ENCODE measurements at places on chromosomes 7 and 10.

DNA sequence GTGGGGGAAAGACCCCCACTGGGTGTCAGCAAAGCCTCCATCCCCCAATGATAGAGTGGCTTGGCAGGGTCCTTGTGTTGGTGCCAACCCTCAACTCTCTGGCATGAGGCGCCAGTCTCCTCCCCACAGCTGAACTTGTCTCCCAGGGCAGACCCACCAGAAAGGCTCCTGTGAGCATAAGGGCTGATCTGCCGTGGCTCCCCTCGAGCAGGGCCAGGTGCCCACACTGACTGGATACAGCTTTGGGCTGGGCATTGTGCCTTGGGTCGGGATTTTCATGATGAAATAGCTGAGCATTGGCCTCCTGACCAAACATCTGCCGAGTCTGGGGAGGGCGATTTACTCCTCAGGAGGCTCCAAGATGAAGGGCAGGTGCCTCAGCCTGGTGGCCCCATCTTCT lies 68.1 kb upstream of the NPTX2 start:
- no peak for DNase-seq

DNA sequence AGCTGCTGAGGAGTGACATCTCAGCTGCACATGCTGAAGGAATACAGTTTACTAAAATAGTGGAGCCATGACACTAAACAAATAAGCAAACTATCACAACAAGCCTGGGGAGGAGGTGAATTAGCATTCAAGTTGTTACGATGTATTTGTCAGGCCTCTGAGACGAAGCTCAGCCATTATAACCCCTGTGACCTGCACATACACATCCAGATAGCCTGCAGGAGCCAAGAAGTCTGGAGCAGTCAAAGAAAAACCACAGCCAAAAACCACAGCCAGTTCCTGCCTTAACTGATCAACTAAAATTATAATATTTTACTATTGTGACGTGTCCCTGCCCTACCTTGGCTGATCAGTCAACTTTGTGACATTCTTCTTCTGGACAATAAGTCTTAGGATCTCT lies 68.6 kb downstream of the NSUN6 start:
- no peak for DNase-seq

DNA sequence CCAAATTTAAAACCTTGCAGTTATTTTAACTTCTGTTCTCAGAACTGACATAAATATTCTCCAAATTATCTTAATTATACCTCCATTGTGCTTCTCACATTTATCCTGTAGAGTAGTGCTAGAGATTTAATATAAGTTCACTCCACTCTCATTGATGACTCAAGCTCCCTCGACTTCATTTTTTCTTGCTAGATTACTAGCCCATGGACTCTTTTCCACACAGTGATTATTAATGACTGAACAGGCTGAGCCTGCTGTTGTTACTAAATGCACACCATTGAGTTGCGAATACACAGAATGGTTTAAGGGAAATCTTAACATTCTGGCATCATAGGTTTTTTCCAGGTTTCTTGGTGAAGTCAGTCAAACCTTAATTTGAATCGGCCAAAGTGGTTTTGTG lies 179.5 kb upstream of the AKR1E2 start:
- peak; percentile 30 for DNase-seq

DNA sequence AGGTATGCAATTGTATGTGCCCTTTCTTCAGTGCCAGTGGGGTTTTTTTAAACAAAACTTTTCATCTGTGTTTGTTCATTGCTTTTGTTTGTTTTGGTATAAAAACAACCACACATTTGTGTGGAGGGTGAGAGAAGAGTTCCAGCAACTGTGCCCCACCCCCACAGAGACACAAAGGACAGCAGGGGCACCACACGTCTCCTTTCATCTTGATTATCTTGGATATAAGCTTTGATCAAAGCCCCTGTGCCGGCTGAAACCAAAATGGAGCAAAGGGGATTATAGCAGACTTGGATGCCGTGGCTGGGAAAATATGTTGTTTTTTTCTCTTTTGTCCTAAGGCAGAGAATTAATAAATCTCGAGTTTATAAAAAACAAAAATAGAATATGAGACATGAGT lies 111.8 kb upstream of the RSU1 start:
- DNase-seq = no peak

GRCh38 chr10:123535386-123535785 lies 130.8 kb upstream of the GPR26 start:
- DNase-seq = no peak

DNA sequence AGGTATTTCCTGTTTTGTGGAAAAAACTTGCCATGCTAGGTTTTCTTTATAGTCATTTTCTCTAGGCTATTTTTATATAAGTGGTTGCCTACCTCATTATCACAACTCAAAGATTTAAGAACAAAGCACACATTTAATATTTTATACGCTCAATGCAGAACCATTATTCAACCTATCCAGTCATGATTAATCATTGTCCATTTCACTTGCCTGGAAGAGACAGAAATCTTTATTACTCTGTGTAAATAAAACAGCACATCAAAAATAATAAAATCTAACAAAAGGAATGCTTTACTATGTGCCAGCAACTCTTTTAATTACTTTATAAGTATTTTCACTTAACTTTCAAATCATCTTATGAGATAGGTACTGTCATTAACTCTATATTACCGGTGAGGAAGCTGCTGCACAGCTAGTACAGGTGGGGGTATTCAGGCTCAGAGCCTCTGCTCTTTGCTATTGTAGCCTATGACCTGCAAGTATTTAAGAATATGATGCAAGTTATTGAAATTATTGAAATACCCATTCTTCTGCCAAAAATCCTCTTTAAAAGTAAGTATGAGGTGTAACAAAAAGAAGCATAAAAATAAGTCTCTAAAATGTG lies 16.4 kb upstream of the TAS2R16 start:
- DNase-seq = no peak

DNA sequence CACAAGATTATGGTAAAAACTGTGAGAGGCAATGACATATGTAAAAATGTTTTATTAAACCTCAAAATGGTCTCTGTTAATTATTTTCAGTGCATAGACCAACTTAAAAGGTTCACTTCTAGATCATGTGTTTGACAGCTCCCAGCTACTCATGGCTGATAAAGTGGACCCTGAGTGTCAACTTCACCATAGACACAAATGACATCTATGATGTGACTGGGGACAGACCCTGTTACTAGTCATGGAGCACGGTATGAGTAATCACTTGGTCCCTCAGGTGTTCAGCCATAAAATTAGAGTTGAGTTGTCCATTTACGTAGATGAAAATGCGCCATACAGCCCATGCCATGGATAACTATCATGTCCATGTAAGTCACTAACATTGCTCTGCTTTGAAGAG lies 199.8 kb downstream of the ZNF365 start:
- no peak for DNase-seq

GRCh38 chr7:2631946-2632732 lies at the start of gene TTYH3:
Gene TTYH3, plus strand, starts transcription at chr7:2631986. Its CDS starts 170 bp downstream, at chr7:2632156.
- DNase-seq = no peak

DNA sequence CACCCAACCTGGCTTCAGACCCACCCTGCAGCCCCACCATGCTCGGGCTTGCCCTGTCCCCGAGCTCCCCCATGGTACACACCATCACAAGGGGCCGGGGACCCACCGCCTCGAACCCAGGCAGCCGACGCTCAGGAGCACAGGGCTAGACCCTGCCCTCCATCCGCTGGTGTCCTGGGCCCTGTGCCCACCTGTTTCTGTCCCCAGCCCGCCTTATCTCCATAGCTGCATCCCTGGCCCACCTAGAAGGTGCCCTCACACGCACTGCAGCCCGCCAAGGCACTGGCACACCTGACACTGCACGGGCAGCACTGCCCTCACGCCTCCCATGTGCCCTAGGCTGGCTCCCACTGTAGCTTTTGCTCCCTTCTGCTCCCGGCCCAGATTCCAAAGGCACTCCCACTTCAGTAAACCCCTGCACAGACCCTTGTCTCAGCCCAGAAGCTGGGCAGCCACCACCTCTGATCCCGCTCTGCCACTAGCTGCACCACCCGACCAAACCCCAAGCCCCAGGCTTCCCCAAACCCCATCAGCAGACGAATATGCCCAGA lies 17.1 kb downstream of the YKT6 start:
- no peak for DNase-seq

DNA sequence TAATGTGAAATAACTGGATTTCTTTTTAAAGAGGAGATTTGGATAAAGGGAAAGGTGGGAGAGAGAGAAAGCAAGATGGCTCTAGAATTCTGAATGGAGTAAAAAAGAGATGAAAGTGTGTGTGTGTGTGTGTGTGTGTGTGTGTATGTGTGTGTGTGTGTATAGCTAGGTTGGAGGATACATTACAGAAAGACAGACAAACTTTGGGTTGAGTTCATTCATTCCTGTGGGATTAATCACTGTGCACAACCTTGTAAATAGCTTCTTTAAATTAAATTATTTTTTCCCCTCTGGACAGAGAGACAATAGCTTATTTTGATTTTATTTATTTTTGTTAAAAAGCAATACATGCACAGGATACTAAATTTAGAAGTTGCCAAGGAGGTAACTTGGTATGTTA lies 7.5 kb downstream of the ASB4 start:
- DNase-seq = peak; percentile 58

- DNase-seq = peak; percentile 50
Observed at GRCh38 chr10:112375721-112376395, 1.9 kb downstream of the ACSL5 start.

DNA sequence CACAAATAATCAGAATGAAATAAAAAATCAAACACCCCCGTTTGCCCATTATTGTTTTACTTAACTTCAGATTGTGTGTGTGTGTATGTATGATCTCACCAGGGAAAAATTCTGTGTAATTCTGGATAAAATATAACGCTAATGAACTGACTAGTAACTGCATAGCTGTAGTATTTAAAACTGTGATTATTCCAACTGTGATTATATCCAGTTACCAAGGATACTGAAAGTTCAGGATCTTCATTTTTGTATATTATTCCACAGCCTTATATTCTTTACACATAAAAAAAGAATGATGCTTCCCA lies 2.9 kb downstream of the TWIST1 start:
- no peak for DNase-seq

- DNase-seq = no peak
Observed at GRCh38 chr10:83164156-83164555, 975.2 kb upstream of the GHITM start.

- peak; percentile 90 for DNase-seq
Observed at GRCh38 chr7:95011146-95011928, 103.9 kb downstream of the PPP1R9A start.

DNA sequence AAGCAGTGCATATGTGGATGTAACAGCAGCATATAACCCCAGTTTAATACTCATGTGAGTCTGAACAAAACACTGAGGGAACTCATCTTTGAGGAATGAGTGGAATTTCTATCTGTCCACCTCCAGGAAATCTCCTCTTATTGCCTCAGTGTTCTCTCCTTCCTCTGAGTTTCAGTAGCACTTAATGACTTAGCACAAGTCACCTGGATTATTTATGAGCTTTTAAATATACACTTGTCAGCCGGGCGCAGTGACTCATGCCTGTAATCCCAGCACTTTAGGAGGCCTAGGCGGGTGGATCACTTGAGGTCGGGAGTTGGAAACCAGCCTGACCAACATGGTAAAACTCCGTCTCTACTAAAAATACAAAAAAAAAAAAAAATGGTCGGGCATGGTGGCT lies 4.3 kb downstream of the LRRC20 start:
- DNase-seq = peak; percentile 96

DNA sequence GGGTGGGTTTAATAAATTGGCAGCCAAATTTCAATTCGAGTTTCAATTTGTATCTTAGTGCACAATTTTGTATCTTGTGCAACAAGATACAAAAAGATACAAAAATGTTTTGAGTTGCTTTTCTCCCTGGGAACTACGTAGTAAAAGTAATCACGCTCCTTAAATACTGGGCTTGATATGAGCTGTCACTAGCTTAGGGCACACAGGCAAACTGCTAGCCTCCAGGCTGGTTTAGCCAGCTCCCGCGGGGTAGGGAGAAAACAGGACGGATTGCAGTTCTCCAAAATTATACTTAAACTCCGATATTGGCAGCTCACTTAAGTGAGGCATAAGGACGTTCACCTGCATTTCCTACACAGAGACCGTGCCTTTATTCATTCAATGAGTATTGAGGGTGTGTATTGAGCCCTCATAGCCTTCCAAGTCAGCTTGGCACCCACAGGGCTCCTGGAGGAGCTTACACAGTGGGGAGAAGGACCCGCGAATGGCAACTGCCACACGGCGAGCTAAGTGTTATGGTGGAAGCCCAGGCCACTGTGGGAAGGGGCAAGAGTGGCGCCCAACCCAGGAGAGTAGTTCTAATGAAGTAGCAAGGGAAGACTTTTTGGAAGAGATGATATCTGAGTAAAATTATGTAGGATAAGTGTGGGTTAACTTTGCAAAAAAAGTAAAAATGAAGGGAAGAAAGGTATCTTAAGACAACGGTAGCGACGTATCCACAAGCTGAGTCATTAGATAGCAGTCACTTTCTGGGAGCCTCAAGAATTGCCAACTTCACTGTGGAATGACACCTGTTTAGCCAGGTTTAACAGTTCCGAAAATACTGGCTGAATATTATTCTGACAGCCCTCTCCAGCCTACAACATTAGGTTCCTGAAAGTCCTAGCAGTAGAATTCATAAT lies 1.6 kb upstream of the EPC1 start:
- DNase-seq = no peak

DNA sequence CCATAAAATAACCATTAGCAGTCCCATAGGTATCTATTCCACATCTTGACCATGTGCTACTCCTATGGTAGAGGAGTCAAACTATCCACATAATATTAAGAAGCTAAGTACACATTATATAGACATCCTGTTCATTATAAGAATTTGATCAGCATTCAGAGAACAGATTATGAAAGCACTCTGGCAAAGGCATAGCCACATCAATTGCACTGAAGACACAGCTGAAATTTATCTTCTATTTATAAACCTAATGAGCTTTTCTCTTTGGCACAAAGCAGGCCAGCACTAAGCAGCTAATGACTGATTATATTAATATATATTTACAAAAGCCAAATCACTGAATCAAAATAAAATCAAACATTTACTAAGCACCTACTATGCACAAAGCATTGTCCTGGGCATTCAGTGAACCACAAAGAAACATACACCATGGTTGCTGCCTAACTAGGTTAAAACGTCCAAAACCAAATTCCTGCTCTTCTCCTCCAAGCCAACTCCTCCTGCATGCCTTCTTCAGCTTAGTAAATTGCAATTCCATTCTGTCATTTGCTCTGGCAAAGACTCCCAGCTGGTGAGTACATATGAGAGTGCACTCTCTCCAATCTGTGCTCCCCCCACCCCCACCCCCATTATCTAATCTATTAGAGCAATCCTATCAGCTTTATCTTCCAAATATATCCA lies 122.6 kb upstream of the ASAH2 start:
- DNase-seq = peak; percentile 47

- no peak for DNase-seq
Observed at GRCh38 chr10:71395621-71396020, 1.1 kb upstream of the CDH23 start.
